CD4-positive, alpha-beta T cell (primary cell): ENCODE measurements at places on chromosomes 7 and 10. TPM values are rescaled to one million over a fixed set of nuclear protein-coding genes. Genes with fewer than 3 reads are reported as not detected.

GRCh38 chr10:42937649-42938180 is 139.2 kb upstream of the RET start:
- peaks cover 4% of the 10 kb centered on the region for H3K27me3 ChIP-seq
- peaks cover 19% of the 10 kb centered on the region for H3K4me1 ChIP-seq
- DNase-seq = no peak

- no peak overlapping the region for H3K27ac ChIP-seq
- H3K4me1 ChIP-seq = no peaks in the 10 kb centered on the region
- H3K4me3 ChIP-seq = no peak overlapping the region
- no peaks in the 10 kb centered on the region for H3K36me3 ChIP-seq
- DNase-seq = peak; percentile 62
Observed at GRCh38 chr7:35975851-35976454, 175.1 kb downstream of the SEPTIN7 start.

DNA sequence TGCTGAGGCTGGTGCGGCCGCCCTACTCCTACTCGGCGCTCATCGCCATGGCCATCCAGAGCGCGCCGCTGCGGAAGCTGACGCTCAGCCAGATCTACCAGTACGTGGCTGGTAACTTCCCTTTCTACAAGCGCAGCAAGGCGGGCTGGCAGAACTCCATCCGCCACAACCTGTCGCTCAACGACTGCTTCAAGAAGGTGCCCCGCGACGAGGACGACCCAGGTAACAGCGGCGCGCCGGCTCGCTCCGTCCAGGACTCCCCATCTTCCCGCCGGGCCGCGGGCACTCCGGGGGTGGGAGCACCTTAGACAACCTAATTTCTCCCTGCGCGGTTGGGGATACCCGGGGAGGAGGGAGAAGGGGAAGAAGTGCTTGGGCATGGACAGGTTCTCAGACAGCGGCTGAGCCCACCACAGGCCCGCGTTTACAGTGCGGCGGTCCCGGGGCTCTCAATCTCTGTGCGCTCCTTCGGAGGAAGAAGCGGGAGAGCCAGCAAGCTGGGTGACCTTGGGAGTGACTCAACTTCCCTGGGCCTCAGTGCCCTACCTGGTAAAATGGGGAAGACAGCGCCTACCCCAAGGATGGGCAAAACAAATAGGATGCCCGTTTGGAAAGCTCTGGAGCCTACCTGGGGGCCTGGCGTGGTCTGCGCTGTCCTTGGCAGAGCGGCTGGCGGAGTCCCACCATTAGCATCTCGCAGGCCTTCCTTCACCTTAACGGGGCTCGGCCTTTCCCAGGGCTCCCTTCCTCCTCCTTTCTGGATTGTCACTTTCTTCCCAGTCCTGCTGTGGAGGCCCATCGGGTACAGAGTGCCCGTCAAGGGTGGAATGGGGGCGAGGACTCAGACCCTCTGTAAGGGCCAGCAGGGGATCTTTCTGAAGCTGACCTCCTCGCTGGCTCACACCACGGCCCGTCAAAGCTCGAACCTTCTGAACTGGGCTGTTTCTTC is 852 bp downstream of the FOXI2 start:
- peaks cover 51% of the 10 kb centered on the region for H3K27me3 ChIP-seq
- no peak overlapping the region for H3K4me3 ChIP-seq
- no peaks in the 10 kb centered on the region for H3K36me3 ChIP-seq
- no peak overlapping the region for H3K27ac ChIP-seq

DNA sequence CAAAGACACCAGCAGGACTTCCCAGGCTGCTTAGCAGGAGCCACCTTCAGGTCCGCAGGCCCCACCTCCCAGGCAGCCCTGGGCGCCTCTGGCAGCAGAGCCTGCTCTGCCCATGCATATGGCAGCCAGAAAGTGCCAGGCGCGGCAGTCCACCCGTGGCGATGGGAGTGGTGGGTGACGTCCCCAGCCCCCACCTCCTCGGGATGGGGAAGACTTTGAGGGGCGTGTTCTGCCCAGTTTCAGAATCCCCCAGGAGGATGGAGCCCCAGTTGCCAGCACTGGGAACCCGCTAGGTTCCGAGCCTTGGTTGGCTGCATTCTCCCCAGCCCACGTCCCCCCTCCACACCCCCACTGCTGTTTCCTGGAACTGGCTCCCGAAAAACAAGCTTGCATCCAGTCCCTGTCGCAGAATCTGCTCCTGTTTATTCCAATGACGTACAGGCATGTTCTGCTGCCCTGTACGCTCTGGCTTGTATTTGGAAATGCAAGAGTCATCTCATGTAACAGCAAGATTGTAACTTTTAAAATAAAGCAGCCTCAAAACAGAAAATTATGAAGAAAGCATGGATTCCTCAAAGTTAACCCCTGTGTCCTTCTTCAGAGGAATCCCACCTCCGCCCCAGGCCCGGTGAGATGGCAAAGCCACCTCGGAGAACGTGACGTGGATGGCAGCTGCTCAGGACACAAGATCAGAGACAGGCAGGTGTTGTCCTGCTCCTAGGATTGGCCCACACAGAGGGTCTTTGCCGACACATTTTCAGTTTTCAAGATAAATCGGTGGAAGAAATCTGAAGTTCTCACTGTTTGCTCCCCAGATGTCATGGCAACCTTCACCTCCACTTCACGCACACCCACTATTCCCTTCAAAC is 87.8 kb upstream of the PPP2R2D start:
- no peaks in the 10 kb centered on the region for H3K27me3 ChIP-seq
- H3K4me3 ChIP-seq = no peak overlapping the region
- H3K36me3 ChIP-seq = no peaks in the 10 kb centered on the region
- DNase-seq = no peak
- no peaks in the 10 kb centered on the region for H3K4me1 ChIP-seq

DNA sequence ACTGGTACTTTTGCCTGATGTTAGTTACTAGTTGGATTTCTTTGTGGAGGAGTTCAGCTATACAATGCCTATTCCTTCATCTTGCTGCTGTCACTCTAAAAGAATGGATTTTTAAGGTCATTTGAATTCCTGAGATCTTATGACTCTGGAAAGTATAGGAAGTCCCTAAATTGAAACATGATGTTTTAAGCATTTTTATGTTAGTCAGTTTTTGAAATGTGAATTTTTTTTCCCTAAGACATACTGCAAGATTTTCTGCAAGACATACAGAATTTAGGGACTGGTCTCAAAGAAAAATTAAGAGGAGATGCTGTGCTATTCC is 355.8 kb downstream of the SUGCT start:
- H3K27me3 ChIP-seq = no peaks in the 10 kb centered on the region
- H3K27ac ChIP-seq = no peak overlapping the region
- H3K4me1 ChIP-seq = no peaks in the 10 kb centered on the region
- no peak for DNase-seq
- no peak overlapping the region for H3K4me3 ChIP-seq

DNA sequence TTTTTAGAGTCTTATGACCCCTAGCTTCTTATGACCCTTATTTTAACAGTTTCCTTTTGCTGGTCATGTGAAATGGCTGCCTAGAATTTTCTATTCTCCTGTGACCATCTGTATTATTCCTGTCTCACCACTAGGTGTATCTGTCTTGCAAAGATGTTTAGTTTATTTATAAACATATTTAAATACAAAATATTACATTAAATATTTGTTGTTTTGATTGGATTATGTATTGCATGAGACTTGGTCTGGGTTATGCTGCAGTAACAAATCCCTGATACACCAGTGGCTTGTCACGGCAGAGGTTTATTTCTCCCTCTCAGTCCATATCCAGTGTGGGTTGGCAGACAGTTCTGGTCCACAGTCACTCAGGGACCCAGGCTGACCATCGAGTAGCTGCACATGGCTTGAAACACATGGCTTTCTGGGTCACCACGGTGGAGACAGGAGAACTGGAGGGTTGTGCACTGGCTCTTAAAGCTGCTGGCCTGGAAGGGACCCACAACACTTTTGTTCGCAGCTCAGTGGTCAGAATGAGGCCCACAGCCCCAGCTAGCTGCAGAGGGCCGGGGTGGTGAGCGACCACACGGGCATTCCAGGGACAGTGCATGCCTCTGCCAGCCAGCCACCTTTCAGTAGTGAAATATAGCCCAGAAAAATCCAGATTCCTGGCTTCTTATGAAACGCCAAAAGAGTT is 7.4 kb downstream of the RASSF4 start:
- peaks cover 31% of the 10 kb centered on the region for H3K4me1 ChIP-seq
- H3K27ac ChIP-seq = no peak overlapping the region
- no peaks in the 10 kb centered on the region for H3K36me3 ChIP-seq
- DNase-seq = no peak
- H3K4me3 ChIP-seq = no peak overlapping the region

DNA sequence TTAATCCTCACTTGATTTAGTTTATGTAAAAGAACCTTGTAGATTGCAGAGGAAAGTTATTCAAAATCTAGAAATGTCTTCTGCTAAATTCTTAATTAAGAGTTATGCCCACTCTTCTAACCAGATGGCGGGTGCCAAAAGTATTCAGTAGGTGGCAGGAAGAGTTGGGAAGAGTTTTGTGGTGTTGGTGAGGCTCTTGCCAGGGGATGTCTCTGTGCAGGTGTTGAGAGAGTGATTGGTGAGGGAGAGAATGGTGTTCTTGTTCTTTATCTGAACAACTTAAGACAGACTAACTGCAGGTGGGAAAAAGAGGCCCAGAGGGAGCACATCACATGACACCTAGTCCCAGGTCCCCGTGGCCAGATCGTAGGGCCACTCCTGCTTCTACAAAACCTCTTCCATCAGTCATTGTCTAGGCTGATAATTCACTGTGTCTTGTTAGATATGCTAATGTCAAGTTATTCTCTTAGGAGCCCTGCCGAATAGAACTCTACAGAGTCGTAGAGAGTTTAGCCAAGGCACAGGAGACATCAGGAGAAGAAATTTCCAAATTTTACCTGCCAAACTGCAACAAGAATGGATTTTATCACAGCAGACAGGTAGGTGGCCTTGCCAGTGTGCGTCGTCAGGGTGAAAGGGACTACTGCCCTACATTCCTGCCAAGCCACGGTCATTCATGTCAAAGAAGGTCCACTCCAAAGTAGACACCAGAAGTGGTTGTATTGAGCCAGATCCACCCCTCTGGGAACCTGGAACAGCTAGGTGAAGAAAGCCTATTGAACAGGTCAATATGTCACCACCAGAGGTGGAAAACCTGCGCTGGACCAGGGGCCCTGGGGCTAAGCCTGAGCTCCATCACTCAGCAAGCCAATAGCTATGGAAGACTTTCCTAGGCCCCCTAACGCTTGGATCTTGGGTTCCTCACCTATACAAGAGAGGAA is 3.4 kb downstream of the IGFBP1 start:
- DNase-seq = no peak
- H3K4me3 ChIP-seq = no peak overlapping the region
- H3K36me3 ChIP-seq = no peaks in the 10 kb centered on the region
- H3K27ac ChIP-seq = no peak overlapping the region

DNA sequence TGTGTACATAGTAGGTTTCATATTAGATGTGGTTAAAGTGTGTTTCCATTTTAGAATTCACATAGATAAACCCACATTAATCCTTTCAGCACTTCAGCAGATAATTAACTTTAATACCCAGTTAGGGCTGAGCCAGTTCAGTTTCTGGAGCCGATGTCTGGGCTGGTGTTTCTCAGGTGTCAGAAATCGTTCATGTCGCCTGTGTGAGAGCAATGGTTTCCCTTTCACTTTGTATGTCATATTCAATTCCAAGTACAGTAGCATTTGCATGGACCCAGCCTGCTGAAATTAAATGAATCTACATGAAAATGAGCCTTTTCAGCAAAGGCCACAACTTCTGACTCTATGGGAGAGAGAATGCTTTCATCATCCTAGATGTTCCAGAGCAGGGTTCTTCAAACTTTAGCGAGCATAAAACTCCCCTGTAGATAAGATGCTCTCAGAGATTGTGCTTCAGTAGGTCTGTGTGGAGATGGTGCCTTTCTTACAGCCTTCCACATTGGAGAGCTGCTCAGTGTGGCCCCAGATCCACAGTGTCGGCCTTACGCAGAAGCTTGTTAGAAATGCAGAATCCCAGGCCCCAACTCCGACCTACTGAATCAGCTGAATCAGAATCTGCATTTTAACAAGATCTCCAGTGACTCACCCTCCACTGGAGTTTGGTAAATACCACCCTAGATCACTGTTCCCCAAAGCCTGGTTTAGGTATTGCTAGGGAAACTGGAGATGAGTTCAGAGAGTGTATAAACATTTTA is 19.6 kb downstream of the WIPF3 start:
- DNase-seq = no peak
- H3K4me1 ChIP-seq = no peaks in the 10 kb centered on the region
- H3K36me3 ChIP-seq = no peaks in the 10 kb centered on the region
- peak overlapping the region; percentile 19 for H3K4me3 ChIP-seq
- H3K27ac ChIP-seq = no peak overlapping the region

The TSPAN15 gene
- 2.5 TPM for total RNA-seq

The FRG2B gene
- not detected for total RNA-seq

The C10orf67 gene
- not detected for total RNA-seq
